Anterior cingulate cortex (tissue), 58 donors: ENCODE measurements at places on chromosomes 7 and 10.

- no peak for DNase-seq
These were observed 31.1 kb upstream of the TOMM7 start for GRCh38 chr7:22853674-22854157.

DNA sequence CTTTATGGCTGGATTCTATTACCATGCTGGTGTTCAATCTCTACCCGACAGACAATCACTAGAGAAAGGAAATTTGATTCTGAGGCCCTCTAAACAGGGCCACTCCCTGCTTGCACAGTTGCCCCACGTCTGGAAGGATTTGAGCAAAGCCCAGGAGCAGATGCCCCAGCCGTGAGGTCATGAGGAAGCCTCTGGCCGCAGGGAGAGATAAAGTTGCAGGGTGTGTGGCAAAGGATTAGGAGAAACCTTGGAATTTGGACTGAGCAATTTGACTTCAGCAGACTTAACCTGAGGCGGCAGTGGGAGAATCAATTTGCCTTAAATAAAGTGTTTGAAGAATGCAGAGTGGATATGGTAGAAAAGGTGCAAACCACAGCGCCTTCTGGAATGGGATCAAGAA, 40.2 kb upstream of the KLF6 start:
- no peak for DNase-seq

DNA sequence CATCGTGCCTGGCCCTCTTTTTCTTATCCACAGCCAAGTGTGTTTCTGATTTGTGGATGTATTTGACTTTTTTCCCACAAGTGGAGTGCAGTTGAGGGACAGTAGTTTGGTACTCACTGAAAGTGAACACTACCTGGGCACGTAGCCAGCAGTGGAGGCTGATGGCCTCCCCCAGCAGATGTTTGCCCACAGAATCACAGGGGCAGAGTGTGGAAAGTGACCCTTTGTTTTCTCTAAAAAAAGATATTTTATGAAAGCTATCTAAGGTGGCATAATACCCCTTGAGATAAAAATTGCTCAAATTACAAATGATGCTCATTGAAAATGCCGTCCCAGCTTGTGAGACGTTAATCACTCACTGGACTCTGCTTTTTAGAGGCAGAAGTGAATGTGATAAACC, 29.1 kb downstream of the WDR37 start:
- DNase-seq: no peak

DNA sequence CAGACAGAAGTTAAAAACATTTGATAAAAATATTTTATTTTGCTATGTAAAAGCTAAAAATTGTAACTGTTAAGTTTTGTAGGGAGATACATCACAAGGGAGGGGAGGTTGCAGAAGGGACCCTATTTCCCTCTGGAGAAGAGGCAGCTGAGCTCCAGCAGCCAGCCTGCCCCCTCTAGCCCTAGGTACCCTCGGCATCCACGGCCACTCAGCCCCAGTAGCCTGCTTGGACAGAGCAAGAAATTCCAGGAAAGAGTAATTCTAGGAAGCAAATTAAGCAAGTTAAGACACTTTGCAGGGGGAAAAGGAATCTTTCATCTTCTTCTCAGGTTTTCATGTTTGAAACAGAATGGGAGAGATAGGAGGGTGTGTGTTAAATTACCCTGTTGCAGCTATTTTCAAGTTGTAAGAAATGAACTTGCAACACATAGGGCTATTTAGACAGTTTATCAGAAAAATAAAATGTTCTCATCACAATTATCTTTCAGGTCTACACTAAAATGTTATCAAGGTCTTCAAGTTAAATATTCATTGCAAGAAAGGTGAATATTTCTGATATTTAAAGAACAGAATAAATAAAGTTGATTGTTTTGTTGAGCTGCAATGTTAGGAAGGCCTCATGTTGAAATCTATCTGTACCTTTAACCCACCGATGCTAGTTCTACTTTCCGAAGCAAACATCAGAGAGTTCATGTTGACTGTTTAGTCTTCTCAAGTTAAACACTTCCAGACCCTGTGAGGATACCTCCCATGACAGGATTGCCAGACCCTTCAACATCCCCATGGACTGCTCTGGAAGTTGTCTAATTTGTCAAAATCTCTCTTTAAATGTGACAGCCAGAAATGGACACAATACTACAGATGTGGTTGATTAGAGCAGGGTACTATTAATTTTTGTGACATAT, 5.5 kb downstream of the SGCE start:
- no peak for DNase-seq

GRCh38 chr7:83876593-83876992, 227.7 kb upstream of the SEMA3E start:
- no peak for DNase-seq

- DNase-seq: no peak
These were observed 130.9 kb upstream of the ADCY1 start for GRCh38 chr7:45443263-45443662.

- no peak for DNase-seq
These were observed 114.3 kb upstream of the YAE1 start for GRCh38 chr7:39451901-39452300.

GRCh38 chr7:48901966-48902365, 22.4 kb upstream of the CDC14C start:
- DNase-seq: no peak

DNA sequence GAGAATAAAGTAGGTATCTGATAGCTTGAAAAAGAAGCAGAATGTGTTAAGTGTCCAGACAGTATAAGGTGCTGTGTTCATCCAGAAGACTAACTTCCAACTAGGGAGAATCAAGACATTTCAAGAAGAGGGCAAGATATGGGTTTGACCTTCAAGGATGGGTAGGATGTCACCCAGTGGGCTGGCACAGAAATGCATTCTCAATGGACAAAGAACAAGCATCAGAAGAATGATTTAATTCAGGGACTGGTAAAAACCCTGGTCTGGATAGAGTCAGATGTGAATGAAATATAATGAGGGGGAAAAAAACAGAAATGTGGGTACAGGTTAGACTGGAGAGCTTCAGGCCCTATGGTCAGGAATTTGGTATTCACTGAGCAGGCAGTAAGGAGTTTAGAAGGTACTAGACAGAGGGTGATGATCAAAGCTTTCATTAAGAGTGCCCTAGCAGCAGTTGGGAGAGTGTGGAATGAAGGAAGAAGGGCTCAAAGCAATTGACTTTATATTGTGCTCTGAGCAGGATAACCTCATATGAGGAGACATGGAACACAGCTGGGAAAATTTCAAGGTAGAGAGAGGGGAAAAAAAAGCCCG, 180.7 kb upstream of the ANK3 start:
- no peak for DNase-seq

DNA sequence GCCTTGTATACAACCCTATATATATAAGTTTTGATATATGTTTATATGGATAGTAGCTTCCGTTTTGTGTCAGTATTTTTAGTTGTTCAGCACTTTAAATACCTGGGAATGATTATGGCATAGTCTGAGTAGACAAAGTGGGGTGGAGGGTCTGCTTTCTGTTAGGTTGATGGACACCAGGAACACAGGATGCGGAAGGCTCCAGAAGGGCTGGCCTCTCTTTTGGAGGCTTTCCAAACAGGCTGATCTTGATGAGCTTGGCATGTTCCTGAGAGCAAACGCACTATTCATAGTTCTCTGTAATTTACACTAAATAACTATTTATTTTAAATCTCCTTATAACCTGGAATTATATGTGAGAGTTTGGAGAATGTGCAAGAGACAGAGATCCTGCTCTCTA, 12.7 kb downstream of the AKR1E2 start:
- no peak for DNase-seq

DNA sequence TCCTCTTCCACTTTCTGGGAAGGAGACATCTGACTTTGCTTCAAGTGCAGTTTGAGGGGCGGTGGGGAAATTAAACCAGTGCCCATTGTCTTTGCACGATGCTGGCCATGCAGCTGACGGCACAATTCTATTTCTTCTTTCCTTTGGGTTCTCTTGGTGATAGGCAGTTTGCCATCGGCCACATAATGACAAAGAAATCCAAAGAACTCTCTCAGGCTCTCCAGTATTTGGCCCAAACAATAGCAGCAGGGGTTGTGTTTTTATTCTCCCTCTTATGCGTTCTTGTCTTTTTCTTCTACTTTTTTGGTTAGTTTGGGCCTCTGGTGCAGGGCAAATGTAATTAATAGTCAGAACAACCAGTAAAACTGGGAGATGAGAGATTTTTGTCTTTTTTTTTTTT, 147.0 kb downstream of the EMX2 start:
- no peak for DNase-seq

- no peak for DNase-seq
These were observed 260.8 kb downstream of the DNAJB6 start for GRCh38 chr7:157597562-157597961.
